Forelimb muscle (tissue), 1 donor: ENCODE measurements at places on chromosomes 12 and 14. TPM values are rescaled to one million over a fixed set of nuclear protein-coding genes. Genes with fewer than 3 reads are reported as not detected.

DNA sequence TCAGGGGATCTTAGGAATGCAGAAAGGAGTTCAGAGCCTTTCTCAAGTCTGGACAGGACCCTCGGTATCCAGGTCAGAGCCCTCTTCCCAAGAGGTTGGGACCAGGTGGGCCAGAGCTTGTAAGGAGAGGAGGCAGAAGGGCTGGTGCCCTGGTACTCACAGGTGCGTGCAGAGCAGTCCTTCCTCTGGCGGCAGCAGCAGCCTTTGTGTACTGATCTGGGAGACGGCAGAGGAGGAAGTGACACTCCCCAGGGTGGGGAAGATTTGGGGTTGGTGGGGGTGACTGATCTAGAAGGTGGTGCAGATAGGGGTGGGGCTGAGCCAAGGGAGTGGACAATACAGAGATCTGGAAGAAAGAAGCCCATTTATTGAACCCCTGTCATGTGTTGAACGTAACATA lies at the start of gene ITGB7:
ITGB7 (minus strand) TSS at position 210 of the 400 bp plus-strand sequence. CDS start 6,808 bp downstream, outside the sequence.
- no peak for DNase-seq

GRCh38 chr14:55936691-55937090 lies 181.5 kb upstream of the PELI2 start:
- DNase-seq: no peak

DNA sequence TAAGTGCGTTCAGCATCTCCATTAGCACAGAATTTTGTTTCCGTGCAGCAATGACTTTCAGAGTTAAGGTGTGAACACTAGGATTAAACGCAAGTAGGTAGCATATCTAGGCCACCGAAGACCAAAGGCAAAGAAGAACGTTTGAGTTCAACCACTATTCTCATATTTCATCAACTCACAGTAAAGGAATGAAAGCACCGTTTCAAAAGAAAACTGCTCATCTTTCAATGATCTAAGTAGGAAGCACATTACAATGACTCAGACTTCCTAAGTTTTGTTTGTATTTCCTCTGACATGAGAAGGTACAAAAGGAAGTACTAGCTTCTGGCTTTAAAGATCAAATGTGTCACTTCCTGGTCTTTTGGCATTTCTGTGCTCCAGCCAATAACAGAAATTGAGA lies 57.6 kb downstream of the ACADS start:
- no peak for DNase-seq

DNA sequence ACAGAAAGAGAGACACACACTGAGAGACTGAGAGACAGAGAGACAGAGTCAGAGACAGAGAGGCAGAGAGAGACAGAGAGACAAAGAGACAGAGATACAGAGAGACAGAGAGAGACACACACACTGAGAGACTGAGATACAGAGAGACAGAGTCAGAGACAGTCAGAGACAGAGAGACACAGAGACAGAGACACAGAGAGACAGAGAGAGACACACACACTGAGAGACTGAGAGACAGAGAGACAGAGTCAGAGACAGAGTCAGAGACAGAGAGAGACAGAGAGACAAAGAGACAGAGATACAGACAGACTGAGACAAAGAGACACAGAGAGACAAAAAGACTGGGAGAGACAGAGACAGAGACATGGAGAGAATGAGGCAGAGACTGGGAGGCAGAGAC lies 90.0 kb downstream of the GALNT9 start:
- DNase-seq: no peak

- DNase-seq: no peak
These were observed 7.3 kb downstream of the PPP2R5E start for GRCh38 chr14:63535918-63536317.

The SYNDIG1L gene
- polyA plus RNA-seq: 0.05 TPM

The SOX5 gene
- polyA plus RNA-seq: 1.5 TPM

DNA sequence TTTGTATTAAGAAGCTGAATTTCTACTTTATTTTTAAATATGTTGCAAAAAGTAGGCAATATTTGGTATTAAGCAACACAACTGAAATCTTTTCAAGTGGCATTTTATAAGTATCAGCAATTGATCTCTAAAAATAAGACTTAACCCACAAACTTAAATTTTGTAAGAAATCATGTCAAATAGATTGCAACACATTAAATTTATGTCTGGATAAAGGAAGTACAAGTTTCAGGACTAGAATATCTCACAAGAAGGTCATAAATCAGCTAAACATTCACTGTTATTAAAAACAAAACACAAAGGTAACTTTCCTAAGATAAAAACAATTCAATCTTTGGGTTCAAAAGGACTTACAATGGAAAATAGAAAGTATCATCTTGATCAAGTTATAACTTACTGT lies 32.8 kb downstream of the CPNE8 start:
- no peak for DNase-seq

The CD4 gene
- polyA plus RNA-seq: 5.6 TPM

- DNase-seq: no peak
These were observed 1.6 kb upstream of the MLXIP start for GRCh38 chr12:122076743-122077495.

The RFX4 gene
- polyA plus RNA-seq: 0.15 TPM

- DNase-seq: no peak
These were observed 419.9 kb upstream of the ATP2B1 start for GRCh38 chr12:90128526-90128925.
